Panc1 (cell line): ENCODE measurements at places on chromosomes 6 and 20. TPM values are rescaled to one million over a fixed set of nuclear protein-coding genes. Genes with fewer than 3 reads are reported as not detected.

- DNase-seq, result no peak
Measured at GRCh38 chr20:14544688-14545087, 207.3 kb upstream of the FLRT3 start.

- DNase-seq, result no peak
Measured at GRCh38 chr6:113723182-113723581, 134.0 kb upstream of the MARCKS start.

Gene EXOC2
- total RNA-seq, result 30.5 TPM

GRCh38 chr20:663315-664090 is 10.5 kb upstream of the SRXN1 start:
- no peak for DNase-seq

- no peak for DNase-seq
Measured at GRCh38 chr6:6697620-6698019, 109.1 kb downstream of the LY86 start.

Gene MUC22
- total RNA-seq, result not detected

Gene ZSCAN23
- 1.6 TPM for total RNA-seq
